ENCODE measurements at places on chromosomes 7 and 10. TPM values are rescaled to one million over a fixed set of nuclear protein-coding genes. Genes with fewer than 3 reads are reported as not detected.
A peak's percentile ranks its signal among the peaks of the same experiment; 100 is the strongest.

Gene ANKRD30A
- total RNA-seq = not detected

Gene GNAT3
- not detected for total RNA-seq

Gene UTF1
- not detected for total RNA-seq

Gene ZNF727
- 1.0 TPM for total RNA-seq

Gene CFAP70
- 5.7 TPM for total RNA-seq

Gene EZH2
- total RNA-seq = 6.8 TPM

Gene TEX47
- not detected for total RNA-seq

Gene DOCK4
- 6.4 TPM for total RNA-seq

Gene POLR2J2
- 5.1 TPM for total RNA-seq

Gene MYO3A
- total RNA-seq = 5.2 TPM

Gene CALCR
- total RNA-seq = not detected

Gene GPR146
- 30.4 TPM for total RNA-seq

GRCh38 chr10:4615042-4615441 lies 211.0 kb upstream of the AKR1E2 start:
- no peak for DNase-seq

- no peak for DNase-seq
Measured at GRCh38 chr10:34667177-34667576, 147.9 kb downstream of the PARD3 start.

GRCh38 chr10:118216571-118217170 lies 125.5 kb downstream of the FAM204A start:
- DNase-seq = no peak

- no peak for DNase-seq
Measured at GRCh38 chr7:76364198-76364584, 5.4 kb upstream of the YWHAG start.

- DNase-seq = no peak
Measured at GRCh38 chr10:75994357-75995040, 563.1 kb downstream of the LRMDA start.

GRCh38 chr10:88866454-88866853 lies 13.6 kb upstream of the STAMBPL1 start:
- no peak for DNase-seq

DNA sequence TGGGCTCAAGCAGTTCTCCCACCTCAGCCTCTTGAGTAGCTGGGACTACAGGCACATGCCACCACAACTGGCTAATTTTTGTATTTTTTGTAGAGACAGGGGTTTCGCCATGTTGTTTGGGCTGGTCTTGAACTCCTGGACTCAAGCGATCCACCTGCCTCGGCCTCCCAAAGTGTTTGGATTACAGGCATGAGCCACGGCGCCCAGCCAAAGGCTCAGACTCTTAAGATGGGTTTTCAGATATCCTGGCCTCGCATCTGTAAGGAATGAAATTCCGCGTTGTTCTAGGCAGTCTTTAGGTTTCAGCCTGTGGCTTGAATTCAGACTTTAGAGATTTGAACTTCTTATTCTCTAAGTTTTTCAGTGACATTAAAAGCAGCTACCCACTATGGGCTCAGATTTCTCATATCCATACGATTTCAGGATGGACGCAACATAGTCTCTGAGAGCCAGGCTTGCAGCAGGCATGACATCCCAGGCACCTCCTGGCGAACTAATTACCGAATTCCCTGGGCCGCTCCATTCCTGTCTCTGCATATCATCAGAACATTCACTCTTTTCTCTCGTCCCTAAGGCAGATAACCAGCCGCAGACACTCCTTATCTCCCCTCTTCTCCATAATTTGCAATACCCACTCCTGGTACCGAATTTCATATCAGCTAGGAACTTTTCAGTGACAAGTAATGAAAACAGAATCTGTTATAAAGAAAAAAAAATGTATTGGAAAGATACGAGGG lies 29.7 kb downstream of the IL15RA start:
- no peak for DNase-seq

- no peak for DNase-seq
Measured at GRCh38 chr7:47513741-47514241, 68.1 kb downstream of the TNS3 start.

- DNase-seq = no peak
Measured at GRCh38 chr7:137931823-137932222, 70.1 kb downstream of the CREB3L2 start.

DNA sequence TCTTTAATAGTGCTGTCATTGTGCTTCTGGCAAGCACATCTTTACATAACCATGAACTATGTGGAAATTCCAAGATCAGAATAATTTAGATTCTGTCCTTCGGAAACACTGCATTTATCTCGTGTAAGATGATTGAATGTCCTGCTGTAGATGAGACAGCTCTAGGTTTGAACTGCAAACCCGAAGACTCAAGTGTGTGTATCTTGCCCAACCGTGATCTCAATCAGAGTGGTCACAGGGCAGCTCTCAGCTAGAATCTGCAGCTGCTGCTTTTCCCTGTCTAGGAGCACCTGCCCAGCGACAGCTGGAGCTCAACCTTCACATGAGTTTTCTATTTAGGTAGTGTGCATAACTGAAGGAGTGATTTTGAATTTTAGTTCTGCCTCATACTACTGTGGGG lies 17.5 kb upstream of the KIF20B start:
- no peak for DNase-seq

- DNase-seq = no peak
Measured at GRCh38 chr10:33794460-33794859, 460.0 kb upstream of the NRP1 start.

- peak; percentile 26 for DNase-seq
Measured at GRCh38 chr7:41917-42565, 150.3 kb upstream of the FAM20C start.

- DNase-seq = no peak
Measured at GRCh38 chr7:91941450-91941849, 788 bp downstream of the AKAP9 start.

- DNase-seq = no peak
Measured at GRCh38 chr7:116674508-116675173, 2.6 kb downstream of the MET start.

DNA sequence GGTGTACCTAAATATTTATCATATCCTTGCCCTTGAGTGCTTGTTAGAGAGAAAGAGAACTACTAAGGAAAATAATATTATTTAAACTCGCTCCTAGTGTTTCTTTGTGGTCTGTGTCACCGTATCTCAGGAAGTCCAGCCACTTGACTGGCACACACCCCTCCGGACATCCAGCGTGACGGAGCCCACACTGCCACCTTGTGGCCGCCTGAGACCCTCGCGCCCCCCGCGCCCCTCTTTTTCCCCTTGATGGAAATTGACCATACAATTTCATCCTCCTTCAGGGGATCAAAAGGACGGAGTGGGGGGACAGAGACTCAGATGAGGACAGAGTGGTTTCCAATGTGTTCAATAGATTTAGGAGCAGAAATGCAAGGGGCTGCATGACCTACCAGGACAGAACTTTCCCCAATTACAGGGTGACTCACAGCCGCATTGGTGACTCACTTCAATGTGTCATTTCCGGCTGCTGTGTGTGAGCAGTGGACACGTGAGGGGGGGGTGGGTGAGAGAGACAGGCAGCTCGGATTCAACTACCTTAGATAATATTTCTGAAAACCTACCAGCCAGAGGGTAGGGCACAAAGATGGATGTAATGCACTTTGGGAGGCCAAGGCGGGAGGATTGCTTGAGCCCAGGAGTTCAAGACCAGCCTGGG lies 11.4 kb downstream of the SERPINE1 start:
- peak; percentile 86 for DNase-seq

DNA sequence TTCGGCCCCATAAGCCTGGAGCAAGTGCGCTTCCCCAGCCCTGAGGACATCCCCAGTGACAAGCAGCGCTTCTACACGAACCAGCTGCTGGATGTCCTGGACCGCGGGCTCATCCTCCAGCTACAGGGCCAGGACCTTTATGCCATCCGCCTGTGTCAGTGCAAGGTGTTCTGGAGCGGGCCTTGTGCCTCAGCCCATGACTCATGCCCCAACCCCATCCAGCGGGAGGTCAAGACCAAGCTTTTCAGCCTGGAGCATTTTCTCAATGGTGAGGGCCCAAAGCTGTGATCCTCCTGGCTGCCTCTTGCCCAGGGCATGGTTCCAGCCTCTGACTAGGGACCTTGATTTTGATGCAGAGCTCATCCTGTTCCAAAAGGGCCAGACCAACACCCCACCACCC lies 10.1 kb downstream of the IRF5 start:
- DNase-seq = no peak

DNA sequence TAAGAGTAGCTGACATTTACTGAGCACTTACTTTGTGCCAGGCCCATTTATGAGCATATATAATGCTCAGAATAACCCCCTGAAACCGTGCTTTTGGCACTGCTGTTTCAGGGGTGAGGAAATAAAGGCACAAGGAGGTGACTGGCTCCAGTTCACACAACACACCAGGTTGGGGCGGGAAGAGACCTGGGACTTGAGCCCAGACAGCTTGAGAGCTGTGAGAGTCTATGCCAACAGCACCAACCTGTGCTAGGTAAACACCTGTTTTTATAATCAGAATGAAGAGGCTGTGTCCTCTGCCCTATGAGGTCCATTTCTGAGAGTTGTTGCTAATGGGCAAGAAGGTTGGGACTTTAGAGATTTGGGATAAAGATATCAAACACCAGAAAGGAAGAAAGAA lies 8.8 kb upstream of the AZGP1 start:
- no peak for DNase-seq

- DNase-seq = no peak
Measured at GRCh38 chr10:52752801-52753445, 19.7 kb downstream of the MBL2 start.

DNA sequence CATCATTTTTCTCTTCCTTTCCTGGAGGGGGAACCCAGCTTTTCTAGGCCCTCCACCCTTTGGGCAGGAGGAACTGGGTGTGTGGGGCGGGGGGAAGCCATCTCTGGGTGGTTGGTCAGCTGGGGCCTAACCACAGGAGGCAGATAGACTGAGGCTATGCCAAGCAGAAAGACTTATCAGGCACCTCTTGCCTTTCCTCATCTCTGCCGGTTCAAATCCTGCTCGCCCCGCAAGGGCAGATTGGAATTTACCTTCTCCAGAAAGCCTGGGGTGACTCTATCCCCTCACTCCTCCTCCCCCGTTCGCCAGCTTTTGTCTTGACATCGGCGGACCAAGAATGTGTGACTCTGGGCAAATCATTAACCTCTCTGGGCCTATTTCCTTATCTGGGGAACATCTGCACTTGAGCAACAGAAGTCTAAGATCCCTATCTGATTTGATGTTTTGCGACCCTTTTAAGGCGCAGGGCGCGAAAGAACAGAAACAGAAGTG lies 584 bp upstream of the GARS1 start:
- no peak for DNase-seq

GRCh38 chr10:10996966-10997620 lies 20.6 kb upstream of the CELF2 start:
- no peak for DNase-seq

DNA sequence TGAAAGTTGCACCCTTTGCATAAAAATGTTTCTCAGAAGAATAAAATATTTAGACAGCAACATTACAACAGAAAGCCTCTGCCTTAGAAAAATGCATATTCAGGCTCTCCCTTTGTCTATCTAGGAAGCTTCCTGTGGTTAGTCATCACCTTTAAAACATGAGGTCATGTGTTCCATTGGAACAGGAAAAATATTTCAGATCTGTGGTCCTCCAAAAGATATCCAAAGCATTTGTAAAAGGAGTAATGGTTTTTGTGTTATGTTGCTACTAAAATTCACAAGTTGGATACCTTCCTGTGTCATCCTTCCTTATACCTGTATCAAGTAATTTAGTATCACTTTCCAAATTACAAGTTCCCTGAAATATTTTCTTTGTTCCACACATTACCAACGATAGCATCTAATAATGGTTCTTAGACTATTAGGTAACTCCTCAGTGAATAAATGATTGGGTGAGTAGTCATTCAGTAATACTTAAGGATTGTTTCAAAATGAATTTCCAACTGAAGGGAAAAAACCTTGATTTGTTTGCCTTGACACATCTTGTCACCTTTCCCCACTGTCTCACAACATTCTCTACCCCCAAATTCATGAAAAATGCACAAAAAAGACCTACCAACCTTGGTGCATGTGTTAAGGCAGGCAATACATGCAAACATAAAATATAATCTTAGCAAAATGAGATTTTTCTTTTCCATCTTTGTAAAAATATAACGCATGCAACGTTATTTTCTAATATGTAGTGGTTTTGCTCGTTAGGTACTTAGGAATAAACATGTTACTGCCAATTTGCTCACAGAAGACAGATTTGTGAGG lies 19.7 kb upstream of the RHOBTB1 start:
- DNase-seq = no peak

GRCh38 chr10:126917975-126918908 lies 13.0 kb downstream of the DOCK1 start:
- no peak for DNase-seq

GRCh38 chr10:122725768-122726167 lies 26.1 kb upstream of the C10orf120 start:
- DNase-seq = no peak

DNA sequence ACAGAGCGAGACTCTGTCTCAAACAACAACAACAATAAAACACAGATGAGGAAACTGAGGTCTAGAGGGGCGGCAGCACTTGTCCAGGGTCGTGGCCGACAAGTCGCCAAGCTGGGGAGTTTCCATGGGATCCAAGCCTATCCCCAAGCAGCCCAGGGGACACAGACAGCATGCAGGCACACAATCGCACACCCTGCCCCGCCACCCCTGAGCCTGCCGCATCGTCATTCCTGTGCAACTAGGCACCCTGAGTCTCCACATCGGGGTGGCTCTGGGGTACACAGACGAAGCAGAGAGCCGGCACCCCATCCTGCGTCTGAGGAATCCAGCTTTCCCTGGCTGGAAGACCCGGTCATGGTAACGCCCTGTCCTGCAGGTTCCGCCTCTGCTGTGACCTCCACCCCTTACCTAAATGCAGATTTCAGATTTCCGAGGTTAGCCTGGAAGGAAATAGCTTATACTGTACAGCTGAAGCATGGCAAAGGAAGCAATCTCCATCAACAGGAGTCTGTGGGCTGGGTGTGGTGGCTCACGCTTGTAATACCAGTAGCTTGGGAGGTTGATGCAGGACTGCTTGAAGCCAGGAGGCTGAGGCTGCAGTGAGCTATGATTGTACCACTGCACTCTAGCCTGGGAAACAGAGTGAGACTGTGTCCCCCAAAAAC lies 136.1 kb upstream of the TNRC18 start:
- DNase-seq = no peak

DNA sequence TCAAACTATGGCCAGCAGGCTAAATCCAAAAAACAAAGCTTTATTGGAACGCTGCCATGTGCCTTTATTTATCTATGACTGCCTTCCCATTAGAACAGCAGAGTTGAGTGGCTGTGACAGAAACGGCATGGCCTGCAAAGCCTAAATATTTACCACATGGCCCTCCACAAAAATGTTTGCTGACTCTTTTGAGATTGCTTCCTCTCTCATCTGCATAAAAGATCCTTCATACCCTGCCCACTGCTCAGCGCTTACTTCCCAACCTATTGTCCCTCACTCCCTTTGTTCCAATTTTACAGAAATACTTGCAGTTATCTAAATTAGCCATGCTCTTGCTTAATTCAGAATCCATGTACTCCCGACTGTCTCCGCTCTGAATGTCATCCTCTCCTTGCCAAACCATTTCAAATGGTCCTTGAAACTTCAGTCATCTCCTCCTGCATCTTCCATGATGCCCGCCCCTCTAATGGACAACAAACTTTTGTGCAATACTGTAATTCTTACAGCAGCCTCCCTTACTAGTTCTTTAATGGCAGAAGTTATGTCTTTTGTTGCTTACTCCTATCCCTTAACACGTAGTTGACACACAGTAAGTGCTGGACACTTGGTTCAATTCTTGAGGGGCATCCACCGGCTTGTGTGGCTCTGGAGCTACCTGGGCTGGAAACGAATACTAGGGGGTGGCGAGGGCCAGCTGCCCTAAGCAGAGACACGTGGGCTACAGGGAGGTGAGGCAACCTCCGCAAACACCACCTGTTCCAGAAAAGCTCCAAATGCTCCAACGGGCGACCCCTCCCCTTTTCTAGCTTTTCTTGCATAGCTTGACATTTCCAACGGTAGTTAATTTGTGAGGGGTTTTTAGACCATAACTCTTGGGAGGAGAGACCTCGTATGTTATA lies 832 bp downstream of the XRCC2 start:
- no peak for DNase-seq

All from suprapubic skin (tissue), 4 donors.